ENCODE measurements at places on chromosomes 11 and 22.

GRCh38 chr11:127056338-127056971 lies 55.9 kb upstream of the KIRREL3 start:
- DNase-seq = no peak

DNA sequence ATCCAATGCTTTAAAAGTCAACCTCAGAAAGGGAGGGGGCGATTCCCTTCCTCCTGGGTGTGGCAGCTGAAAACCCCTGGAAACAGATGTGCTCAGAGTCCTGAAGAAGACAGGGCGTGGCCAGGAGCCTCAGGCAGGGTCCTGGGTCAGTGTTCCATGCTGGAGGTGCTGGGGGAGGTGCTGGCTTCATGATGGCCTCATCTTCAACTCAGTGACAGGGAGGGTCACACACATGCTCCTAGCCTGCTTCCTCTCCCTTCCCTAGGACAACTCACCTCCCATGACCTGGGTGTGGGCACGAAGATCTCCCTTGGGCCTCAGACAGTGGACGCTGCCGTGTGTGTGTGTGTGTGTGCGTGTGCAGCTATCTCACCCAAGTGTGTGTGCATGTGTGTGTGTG lies 245.6 kb upstream of the B3GAT1 start:
- DNase-seq = no peak

GRCh38 chr11:86459002-86459385 lies 84.3 kb downstream of the CCDC81 start:
- DNase-seq = no peak

GRCh38 chr11:12666915-12667314 lies 7.3 kb upstream of the TEAD1 start:
- DNase-seq = no peak

DNA sequence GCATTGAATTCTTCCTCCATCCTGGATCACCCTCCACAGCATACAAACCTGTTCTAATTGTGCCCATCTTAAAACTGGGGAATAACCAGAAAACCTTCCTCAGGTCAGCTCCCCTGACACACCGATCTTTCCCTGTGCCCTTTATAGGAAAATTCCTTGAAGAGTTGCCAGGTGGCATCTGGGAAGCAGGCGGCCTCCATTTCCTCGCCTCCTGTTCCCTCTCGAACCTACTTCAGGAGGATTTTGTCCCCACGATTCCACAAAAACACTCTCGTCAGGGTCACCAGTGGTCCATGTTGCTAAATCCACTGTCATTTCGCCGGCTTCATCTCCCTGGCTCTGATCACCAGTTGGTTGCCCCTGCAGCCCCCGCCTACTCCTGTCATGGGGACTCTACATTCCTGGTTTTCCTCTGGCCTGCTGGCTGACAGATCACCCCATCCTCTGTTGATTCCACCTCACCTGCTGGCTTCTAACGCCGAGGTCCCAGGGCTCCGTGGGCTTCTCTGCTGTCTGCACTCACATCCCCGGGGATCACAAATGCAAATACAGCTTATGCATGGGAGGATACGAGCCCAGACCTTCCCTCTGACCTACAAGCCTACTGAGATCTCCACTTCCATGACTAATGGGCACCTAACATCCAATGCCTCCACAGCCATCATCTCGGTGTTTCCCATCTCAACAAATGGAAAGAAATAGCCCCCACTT lies 92.5 kb upstream of the PRDM11 start:
- DNase-seq = no peak

DNA sequence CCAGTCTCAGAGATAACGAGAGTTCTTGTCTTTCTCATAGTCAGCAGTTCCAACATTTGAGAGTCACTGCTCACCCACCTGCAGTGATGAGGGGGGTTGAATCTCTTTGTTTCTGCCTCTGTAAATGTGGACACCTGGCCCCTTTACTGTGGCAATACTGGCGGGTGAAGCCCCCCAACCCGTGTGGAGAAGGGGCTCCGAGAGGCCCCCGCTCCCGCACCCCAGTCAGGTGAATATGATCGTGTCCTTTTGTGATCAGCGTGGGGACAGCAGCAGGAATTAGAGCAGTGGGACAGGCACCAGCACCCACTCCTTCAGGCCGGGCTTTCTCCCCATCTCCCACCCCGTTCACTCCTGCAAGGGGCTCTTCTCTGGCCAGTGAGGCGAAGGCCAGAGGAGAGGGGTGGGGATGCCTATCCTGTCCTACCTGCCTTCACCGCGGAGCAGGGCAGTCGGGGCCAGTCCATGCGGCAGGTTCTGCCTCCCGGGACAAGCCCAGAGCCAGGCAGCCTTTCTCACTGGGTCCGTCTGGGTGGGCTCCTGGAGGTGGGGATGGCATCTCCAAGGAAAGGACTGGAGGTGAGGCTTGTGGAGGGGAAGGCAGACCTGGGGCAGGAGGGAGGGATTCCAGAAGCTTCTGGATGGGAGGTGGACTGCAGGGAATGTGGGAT lies 12.7 kb upstream of the CELSR1 start:
- no peak for DNase-seq

DNA sequence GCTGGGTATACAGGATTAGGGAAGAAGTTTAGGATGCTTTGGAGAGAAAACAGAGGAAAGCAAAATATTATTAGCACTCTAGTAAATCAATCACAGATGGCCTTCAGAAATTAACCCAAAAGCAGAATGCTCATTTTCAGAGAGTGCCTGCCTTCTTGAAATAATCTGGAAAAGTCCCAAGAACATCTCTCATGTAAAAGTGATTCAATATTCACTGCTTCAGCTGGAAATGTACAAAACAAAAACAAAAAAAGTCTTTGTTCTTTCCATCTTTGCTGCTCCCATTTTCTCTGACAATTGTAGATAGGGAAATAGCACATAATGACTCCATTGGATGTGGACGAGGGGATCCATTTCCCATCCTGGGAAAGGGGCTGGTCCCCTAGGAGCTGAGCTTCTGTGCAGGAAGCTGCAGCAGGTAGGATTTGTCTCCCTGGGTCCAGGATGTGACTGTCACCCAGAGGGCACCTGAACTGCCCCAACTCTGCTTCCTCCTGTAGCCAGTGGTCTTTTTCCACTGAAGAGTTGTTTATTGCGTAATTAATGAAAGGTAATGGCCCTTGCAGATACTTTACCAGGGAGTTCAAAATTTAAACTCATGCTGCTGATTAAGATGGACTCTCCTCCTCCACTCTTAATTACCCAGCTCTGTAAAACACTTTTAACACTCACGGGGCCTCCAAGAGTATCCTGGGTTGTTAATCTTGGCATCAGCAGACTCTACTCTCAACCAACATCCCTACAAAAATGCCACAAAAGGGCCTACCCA lies 57.9 kb downstream of the SC5D start:
- DNase-seq = no peak

DNA sequence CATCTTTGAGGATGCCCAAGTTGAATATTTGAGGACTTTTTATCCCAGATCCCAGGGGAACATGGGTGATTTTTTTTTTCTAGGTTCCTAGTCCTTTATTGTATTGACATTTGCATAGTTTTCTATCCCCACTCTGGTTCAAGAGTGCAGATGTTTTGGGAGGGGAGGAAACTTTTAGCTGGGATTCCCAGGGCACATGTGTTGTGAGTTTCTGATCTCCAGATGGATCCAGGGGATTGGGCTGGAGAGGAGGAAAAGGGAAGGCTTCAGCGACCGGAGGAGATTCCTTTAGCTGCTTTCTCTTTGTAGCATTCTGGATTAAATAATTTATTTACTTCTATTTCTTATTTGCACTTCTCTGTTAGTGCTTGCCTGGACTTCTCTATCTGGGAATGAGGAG lies 14.7 kb upstream of the SORL1-AS1 start:
- DNase-seq = no peak

DNA sequence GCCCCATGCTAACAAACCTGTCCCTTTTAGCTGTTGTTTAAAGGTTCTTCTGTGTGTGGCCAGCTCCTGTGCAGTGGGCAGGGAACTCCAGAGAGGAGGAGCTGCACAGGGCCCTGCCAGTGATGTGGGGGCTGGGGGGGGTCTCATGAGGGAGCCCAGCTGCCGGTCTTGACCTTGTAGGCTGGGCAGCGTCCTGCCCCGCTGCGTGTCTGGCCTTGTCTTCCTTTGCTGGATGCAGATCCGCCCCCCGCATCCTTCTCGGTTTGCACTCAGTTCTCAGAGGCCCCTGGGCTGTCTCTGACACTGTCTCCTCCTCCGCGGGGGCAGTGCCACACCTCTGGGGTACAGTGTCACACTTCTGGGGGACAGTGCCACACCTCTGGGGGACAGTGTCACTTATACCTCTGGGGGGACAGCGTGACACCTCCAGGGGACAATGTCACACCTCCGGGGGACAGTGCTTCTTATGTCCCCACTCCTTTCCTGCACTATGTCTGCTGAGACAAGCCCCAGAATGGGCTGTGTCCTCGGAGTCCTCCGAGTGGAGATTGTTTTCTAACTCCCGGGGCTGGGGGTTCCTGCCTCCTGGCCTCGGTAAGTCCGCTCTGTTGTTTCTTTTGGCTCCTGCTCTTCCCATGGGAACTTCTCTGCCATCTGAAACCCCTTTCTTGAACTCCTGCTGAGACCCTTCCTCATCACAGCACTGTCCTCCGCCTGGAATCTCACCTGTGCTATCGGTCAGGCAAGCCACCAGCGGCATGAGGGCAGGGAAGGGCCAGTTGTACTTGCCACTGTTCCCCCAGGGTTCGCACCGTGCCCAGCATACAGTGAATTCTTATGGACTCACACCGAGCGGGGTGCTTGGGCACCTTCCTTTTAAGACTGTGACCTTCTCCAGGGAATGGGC lies 788.3 kb downstream of the TBC1D22A start:
- DNase-seq = no peak

- DNase-seq = no peak
Observed at GRCh38 chr11:102288725-102289083, 28.6 kb upstream of the BIRC3 start.

DNA sequence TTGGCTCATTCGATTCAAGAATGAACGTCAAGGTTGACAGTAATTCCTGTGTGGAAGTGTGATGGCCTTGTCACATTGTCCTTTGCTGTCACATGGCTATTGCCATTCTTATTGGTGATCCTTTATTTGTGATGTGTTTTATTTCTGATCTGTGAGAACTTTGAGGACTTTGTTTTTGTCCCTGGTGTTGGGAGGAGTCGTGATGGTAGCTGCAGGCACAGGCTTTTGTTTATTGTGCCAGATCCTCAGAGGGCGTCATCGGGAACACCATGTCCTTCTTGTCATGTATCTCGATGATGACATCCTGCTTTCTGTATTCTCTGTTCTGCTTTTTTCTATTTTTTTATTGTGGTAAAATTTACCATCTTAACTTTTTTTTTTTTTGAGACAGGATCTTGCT lies 5.6 kb downstream of the PICK1 start:
- DNase-seq = no peak

GRCh38 chr11:23078289-23078971 lies 218.2 kb upstream of the CCDC179 start:
- no peak for DNase-seq

DNA sequence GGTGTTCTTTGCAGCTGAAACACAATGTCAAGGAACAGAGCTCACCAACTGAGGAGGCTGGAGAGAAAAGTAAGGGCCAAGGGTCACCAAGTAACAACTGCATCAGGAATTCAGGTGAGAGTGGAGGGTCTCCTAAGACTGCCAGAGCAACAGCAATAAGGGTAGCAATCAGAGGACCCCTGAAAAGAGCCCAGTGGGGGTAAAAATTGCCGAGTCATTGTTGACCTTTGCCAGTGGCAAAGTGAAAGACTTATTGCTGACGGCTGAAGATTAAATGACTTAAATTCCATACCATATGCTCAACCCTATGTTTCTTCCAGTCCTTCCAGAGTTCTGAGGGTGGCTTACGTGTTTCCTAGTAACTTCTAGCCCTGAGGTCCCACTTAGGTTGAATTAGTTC lies 51.9 kb upstream of the ARHGAP42 start:
- DNase-seq = no peak

- no peak for DNase-seq
Observed at GRCh38 chr11:131658414-131658813, 288.0 kb downstream of the NTM start.

- no peak for DNase-seq
Observed at GRCh38 chr11:45708887-45709663, 43.7 kb upstream of the CHST1 start.

GRCh38 chr22:47056776-47057470 lies 294.5 kb downstream of the TBC1D22A start:
- no peak for DNase-seq

DNA sequence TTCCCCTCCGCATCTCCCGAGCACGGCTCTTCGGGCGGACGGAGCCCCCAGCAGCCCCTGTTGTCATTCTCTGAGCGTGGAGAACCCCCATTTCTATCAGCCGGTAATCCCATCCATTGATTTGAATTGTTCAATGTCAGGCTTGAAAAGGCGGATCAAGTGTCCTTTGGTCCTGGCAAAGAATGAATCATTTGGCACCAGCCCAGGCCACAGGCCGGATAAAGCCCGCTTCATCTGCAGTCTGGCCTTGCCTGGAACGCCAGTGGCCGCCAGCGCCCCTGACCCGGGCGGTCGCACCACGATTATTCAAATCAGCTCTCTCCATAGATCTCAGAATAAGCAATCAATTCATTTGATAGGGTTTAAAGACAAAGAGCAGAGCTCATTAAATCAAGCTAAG lies 188.9 kb downstream of the BRD1 start:
- no peak for DNase-seq

GRCh38 chr11:130832566-130833425 lies 83.5 kb downstream of the SNX19 start:
- DNase-seq = no peak

- DNase-seq = peak; percentile 2
Observed at GRCh38 chr22:33209930-33210784, 152.0 kb upstream of the SYN3 start.

DNA sequence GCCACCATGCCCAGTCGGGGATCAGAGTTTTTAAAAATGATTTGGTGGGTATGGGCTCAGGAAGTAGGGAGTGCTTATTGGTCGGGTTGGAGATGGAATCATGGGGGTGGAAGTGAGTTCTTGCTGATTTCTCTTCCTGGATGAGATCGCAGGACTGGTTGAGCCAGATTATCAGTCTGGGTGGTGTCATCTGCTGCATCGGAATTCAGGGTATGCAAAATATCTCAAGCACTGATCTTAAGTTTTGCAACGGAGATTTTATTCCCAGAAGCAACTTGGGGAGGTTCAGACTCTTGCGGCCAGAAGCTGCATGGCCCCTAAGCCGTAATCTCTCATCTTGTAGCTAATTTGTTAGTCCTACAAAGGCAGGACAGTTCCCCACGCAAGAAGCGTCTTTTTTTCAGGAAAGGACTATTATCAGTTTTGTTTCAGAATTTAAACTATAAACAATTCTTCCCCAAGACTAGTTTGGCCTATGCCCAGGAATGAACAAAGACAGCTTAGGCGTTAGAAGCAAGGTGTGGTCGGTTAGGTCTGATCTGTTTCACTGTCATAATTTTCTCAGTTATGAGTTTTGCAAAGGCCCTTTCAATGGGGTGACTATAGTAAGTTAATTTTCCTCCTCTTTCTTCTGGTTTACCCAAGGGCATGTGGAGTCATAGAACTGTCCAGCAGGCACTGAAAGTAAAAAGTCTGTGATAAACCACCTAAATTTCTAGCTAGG lies 1.4 kb upstream of the PIWIL3 start:
- no peak for DNase-seq

DNA sequence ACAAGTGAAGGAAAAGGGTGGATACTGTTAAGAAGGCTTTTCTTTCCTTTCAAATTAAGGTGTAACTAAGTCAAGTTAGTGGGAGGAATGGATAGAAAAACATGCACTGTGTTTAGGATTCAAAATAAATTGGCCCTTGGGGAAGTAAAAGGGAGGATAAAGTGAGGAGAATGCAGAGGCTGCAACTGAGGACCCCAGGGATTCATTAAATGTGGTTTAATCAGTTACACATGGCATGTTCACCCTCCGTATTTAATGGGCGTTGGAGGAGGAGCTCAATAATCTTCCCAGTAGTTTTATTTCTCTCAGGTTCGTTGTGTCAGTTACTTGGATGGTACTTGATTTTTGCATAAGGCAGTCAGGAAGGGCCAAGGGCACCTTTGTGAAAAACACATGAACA lies 966.3 kb downstream of the JRKL start:
- peak; percentile 43 for DNase-seq
